ENCODE measurements at places on chromosomes 16 and 17.
A peak's percentile ranks its signal among the peaks of the same experiment; 100 is the strongest.

DNA sequence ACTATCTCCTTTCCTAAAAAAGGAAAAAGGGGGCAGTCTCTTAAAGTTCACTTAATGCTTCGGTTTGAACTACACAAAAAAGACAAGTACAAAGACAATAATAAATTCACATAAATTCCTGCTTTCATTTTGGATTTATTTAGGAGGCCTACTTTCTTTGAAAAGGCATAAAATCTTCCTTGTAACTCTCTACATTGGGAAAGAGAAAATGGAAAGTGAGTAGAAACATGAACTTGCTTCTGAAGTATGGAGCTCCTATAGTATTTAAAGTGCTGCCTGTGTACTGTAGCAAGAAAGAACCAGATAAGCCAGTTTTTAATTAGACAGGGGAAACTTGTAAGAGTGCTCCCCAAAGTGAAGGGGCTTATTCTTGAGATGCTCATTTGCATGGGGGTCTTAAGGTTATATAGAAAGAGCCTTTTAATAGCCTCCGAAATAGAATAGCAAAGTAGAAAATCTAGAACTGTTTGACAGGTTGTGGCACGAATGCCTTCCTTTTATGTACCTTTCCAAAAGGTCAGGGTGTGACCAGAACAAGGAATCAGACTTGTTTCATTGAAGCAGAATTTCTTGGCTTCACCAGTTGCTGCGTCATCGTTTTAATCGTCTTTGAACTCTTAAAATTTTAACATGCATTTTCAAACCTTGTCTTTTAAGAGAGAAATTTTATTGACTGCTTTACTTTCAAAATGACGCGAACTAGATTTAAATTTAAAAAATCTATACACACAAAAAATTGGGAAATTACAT is 12.9 kb downstream of the GAN start:
- DNase-seq: no peak

DNA sequence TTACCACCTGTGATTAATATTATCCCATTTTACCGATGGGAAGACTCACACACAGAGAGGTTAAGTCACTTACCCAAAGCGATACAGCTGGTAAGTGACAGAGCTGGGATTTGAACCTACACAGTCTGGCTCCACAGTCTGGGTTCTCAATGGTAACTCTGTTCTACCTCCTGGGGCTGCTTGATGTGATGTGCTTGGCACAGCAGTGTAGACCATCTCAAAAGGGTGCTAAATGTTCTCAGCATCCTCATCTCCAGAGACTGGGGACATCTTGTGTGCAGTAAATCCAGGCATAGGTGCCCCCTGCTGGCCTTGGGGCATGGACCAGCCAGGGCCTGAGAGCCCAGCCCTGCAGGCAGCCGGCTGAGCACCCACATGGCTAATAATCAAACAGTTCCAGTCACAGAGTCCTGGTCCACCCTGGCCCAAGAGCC is 15.4 kb upstream of the KATNB1 start:
- DNase-seq: peak; percentile 62

DNA sequence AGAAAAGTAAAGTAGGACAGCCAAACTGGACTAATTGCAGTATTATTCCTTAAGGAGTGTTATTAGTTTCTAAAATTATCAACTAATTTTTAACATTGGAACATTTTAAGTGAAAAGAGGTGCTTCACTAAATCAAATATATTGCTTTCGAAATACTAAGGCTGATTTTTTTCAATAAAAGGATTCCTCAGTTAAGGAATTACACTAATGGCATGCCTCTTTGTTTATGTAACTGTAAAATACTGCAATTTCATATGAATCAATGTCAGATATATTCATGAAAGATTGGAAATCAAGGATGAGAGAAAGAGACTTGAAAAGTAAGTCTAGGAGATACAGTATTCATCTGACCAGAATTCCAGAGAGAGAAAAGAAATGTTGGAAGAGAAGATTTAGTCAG is 129.8 kb downstream of the TANC2 start:
- DNase-seq: no peak

DNA sequence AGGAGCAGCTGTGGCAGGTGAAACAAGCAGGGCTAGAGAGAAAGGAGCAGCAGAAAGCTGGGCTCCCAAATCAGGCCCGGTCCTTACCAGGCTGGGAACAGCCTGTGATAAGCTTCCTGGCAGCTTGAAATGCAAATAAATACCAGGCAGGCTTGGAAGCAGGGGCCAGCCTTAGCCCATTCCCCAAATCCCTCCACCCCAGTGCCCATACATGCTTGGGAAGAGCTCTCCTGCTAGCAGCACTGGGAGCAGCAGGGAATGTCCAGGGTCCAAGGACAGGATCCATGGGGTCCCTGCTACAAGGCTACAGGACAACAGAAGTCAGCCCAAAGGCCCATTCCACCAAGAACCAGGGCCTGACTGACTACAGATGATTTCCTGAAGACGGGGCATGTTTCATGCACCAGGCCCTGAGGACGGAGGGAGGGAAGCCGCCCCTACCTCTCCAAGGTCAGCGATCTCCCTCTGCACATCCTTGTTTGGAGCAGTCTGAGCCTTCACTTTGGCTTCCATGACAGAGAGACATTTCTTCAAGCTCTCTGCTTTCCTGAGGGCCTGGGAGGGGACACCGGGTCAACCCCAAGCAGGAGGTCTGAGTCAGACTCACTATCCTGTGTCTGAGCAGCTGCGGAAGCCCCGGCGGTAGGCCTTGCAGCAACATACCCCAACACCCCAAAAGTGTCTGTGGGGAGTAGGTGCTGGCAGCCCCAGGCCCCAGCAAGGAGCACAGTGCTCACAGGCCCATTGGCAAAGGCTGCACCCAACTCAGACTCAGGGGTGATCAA is 2.6 kb upstream of the EXOSC6 start:
- no peak for DNase-seq

- no peak for DNase-seq
These were observed 11.1 kb downstream of the NR1D1 start for GRCh38 chr17:40089077-40089895.

DNA sequence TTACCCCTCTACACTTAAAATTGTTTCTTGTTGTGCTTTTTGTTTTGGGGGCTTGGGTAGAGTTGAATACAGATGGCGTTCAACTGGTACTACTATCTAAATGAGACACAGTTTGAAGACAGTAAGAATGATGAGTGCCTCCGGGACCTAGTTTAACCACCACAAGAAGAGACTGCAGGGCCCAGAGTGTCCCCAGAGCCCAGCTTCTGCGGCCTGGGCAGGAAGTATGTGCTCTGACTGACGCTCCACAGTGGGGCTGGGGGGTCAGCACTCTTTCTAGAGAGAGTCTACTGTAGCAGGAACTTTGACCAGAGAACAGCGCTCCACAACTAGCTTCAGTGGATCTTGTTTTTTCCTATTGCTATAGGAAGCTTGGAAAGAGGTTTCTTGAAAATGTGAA is 174.0 kb downstream of the VPS53 start:
- DNase-seq: no peak

GRCh38 chr17:82887255-82888164 is 47.7 kb upstream of the ZNF750 start:
- DNase-seq: peak; percentile 58

DNA sequence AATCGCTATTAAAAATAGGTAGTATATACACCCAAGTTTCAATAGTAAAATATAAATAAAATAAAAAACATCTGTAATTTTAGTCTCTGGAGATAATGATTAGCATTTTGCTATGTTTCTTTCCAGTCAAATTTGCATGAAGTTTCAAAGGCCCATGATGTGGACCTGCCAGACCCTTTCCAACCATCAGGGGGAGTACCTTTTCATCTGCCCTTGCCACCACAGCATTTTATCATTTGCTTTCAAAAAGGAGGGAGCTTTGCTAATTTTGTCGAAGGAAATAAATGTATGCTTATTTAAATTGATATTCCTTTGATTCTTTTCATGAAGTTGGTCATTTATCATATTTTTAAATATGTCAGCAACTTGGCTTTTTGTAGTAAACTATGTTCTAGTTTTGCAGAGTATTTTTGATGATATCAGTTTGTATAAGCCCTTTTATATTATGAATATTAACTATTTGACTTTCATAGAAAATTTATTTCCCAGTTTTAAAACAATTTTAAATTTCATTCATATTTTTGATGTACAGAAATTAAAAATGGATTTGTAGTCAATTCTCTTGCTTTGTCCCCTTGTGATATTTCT is 115.2 kb upstream of the NETO2 start:
- DNase-seq: peak; percentile 18

DNA sequence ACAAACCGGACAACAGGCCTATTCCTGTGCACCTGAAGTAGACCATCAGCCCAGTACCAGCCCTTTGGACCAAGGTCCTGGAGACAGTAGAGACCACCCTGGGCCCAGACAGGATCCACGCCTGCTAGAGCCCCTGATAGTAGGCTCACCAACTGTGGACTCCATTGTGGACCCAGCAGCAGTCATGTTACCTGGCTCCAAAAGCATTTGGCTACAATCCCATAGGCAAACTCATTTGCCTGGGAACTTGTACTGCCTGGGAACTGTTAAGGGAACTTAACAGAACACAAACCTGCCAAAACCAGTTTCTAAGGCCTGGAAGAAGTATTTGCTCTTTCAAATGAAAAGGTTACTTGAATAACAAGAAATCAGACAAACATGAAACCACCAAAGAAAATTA is 10.0 kb upstream of the ACSM1 start:
- DNase-seq: no peak

DNA sequence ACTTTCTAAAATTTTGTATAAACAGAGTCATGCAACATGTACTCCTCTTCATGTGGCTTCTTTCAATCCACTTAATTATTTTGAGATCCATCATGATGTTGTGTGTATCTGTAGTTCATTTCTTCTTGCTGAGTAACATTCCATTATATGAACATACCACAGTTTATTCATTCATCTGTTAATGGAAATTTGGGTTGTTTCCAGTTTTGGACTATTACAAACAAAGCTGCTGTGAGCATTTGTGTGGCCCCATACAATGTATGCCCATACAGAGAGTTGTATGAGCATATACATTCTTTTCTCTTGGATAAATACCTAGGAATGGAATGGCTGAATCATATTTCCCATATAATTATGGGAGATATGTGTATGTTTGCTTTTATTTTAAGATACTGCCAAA is 85.6 kb downstream of the CLEC16A start:
- DNase-seq: no peak

DNA sequence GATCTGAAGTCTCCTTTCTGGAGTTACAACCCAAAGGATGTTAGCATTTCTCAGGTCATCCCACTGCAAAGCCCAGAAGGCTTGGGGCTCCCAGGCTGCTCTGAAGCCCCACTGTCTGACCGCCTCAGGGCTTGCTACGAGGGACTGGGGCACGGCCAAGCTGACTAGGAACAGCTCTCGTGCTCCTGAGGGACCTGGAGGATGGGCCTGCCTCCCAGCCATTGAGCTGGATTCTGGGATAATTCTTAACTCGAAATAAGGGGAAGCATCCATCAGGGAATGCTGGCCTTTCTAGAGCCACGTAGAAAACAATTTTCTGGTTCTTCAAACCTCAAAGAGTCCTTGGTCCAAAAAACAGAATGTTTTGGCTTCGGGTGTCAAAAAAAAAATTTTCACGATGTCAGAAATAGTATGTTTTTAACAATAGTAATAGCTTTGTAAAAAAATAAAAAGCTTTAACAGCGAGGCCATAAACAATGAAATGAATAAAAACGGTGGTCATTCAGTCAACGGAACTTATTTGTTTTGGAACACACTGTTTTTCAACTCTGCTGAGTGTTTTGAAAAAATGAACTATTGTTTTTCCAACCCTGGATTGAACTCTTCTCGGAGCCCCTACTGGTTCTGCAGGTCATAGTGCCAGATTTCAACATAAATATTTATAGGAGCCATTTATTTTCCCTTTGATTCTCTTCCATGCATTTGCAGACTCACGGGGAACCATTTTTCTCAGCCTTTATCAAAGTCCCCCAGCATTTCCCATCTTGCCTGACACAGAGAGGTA is 16.4 kb upstream of the HERPUD1 start:
- no peak for DNase-seq

- DNase-seq: no peak
These were observed 432.5 kb downstream of the CDH13 start for GRCh38 chr16:83059237-83059636.
